KBM-7 (cell line): ENCODE measurements at places on chromosomes 6 and 20.

DNA sequence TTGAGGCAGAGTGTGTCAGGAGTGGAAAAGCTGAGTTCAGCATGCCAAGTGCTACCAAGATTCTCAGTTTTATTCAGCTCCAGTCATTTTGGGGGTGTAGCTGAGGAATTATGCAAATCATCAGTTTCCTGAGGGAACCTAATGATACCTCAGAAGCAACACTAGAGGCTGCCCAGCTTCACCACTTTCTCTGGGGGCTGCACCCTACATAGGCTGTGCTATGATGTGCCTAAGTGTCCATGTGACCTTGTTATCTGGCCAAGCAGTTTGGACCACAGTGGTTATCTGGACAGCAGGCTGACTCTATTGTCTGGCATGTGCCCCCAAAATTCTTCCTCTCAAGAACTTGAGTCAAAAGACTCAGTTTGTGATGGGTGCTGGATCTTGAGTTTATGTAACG, 374.6 kb upstream of the SYNCRIP start:
- DNase-seq, result no peak

GRCh38 chr6:144413418-144413817, 128.3 kb downstream of the UTRN start:
- no peak for DNase-seq

DNA sequence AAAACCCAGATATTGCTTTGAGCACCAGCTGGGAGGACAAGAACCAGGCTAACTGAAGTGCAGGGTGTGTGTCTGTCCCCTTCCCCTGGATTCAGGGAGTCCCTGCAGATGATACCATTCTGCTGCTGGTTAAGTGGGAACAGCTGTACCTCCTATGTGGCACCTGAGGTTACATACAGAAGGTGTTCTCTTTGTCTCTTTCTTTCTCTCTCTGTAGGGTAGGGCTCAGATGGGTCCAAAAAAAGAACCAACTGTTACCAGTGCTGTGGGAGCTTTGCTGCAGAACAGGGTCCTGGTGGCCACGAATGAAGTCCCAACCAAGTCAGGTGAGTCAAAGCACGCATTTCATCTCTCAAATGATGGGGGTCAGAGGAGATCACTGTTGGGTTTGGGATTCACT, 38.6 kb downstream of the ZC2HC1B start:
- no peak for DNase-seq

DNA sequence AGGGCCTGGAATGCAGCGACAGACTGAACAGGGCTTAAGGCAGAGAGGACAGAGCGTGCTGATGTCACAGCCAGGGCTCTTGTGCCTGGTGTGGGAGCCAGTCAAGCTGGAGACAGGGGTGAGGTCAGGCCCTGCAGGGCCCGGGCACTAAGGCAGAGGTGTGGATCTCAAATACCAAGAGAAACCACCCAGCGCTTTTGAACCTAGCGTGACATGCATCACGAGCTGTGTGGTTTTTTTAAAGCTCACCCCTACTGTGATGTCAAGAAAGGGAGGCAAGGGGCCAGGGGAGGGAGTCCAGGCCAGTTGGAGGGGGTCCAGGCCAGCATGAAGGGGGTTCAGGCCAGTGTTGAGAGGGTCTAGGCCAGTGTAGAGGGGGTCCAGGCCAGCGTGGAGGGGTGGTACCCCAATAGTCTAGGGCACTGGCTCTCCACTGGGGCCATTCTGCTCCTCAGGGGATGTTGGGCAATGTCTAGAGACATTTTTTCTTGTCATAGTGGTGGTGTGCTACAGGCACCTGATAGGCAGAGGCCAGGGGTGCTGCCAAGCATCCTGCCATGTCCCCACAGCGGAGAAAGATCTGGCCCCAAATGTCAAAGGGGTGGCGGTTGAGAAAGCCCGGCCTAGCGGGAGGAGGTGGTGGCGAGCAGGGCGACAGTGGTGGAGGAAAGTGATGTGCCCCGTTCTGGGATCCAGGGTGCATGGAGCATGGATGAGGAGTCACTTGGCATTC, 42.6 kb downstream of the RBM38 start:
- no peak for DNase-seq

DNA sequence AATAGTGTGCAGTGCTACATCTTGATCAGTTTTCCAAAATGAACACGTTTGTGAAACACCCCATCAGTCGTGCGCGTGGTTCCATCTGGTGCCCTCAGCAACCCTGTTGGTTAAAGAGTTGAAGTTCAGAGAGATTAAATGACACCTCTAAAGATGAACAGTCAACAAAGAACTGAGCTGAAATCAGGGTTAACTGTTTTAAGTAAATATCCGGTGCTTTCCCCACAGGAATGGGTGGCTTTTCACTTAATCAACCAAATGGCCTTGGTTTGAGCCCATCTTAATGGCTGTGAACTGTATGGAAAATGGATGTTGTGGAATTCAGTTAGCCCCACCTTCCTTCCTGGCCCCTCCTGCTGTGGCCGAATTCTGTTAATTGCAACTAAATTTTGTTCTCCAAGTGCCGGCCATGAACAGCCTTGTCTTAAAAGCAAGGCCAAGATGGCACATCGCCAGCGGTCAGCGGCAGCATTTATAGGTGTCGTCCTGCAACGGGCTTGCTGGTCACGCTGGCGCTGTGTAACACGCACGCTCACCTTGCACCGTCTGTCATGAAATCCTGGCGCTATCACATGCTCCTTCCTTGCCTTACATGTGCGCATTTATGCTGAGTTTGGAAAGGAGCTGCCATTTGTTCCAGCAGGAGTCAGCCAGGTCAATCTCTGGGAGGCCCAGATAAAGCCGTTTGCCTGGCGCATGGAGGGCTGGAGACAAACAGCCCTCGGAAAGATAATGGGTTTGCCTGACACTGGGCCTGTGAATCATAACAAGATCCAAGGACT, 164.5 kb downstream of the ERMARD start:
- no peak for DNase-seq

DNA sequence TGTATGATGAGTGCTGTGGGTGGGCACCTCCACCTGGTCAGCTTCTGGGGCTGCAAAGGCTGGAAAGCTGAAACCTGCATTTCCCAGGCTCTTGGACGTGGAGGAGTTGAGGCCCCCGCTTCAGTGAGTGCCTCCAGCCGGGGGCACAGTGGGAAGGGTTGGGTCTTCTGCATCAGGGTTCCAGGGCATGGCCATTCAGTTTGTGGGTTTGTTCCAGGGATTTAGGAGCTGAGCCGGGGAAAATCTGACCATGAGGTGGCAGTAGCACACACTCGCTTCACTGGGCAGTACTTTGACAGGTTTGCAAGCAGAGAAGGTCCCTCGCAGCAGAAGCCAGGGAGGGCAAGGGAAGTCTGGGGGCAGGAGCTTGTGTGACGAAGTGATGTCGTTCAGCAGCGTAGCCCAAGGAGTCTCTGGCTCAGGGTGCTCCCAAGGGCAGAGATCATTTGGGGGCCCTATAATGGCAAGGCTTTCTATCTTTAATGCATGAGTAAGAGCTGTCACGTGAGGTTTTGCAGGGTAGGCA, 69.5 kb upstream of the SULF2 start:
- peak; percentile 40 for DNase-seq

GRCh38 chr6:132213732-132214131, 187.5 kb downstream of the MOXD1 start:
- no peak for DNase-seq

DNA sequence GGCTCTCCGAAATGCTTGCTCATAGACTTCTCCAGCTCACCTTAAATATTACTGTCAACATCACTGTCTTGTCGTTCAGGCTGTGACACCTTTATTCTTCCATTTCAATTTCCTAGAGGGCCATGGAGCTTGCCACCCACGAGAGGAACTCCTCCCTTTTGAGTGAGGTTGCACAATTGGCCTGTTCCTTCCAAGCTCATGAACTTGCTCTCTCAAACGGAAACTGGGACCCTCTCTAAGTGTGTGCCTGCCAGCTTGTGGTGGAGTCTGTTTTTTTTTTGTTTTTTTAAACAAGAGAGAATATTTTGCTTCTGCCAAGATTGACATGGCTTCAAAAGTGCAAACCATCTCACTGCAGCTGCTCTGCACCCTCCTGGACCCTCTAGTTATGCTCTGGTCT, 19.3 kb upstream of the IYD start:
- no peak for DNase-seq

DNA sequence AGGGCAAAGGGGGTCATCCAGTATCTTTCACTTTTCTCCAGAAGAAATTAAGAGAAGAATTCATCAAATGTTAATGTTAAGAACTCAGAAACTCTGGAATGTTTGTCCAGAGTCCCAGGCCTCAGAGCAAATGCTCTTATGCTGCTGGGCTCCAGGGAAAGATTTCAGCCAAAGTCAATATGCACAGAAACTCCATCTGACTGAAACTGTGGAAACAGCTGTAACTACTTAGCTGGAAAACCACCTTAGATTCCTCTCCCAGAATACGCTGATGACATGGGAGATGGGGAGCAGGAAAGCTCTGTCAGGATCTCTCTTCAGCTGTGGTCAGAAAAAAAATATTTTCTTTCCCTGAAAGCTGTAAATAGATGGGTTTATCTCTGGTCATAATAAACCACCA, 559.6 kb downstream of the RFPL4B start:
- DNase-seq, result no peak

DNA sequence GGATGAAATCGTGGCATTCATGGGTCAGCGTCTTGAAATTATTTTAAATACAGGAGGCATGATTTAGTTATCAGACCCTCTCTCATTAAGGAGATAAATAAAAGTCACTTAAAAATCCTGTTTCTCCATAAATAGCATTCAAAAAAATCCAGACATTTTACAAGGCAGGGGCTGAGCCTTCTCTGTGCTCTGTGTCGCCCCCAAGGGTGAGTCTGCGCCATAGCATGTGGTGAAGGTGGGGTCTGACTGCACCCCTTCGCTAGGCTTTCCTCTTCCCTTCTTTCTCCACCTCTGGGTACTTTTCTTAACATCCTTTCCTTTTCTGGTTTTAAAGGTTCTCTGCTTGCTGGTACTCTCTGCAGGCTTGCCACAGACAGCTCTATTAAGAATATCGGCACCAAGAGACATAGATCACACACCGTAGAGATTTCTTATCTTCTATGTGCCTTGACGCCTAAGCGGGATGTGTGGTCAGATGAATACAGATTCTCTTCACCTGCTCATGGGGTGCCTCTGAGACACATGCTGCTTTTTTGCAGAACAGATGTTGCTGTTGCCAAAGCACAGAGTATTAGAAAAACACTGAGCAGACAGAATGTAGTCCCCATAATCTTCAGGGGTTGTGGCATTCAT, 20.1 kb upstream of the FAM209A start:
- DNase-seq, result peak; percentile 16

GRCh38 chr20:6812530-6812929, 45.0 kb downstream of the BMP2 start:
- DNase-seq, result no peak

GRCh38 chr6:37005827-37006567, 542 bp downstream of the FGD2 start:
- DNase-seq, result no peak
